ENCODE measurements at places on chromosomes 6 and 20. TPM values are rescaled to one million over a fixed set of nuclear protein-coding genes. Genes with fewer than 3 reads are reported as not detected.

Gene SPATS1
- not detected for total RNA-seq

Gene DAAM2
- total RNA-seq, result 0.04 TPM

Gene GLP1R
- not detected for total RNA-seq

Gene ENPP5
- not detected for total RNA-seq

Gene ADTRP
- total RNA-seq, result 0.19 TPM

Gene TCEA2
- total RNA-seq, result 45.4 TPM

Gene MLN
- total RNA-seq, result not detected

Gene SDC4
- total RNA-seq, result 103 TPM

Gene GDAP1L1
- total RNA-seq, result 0.07 TPM

Gene SLC12A5
- total RNA-seq, result 13.8 TPM

Gene BPIFB4
- not detected for total RNA-seq

Gene PROKR2
- total RNA-seq, result not detected

Gene PBOV1
- not detected for total RNA-seq

Gene TFAP2C
- 13.4 TPM for total RNA-seq

Gene BTNL2
- not detected for total RNA-seq

Gene ZNF322
- 4.7 TPM for total RNA-seq

Gene UST
- 3.9 TPM for total RNA-seq

Gene PRKN
- not detected for total RNA-seq

Gene ANKEF1
- total RNA-seq, result 6.0 TPM

All from A549 treated with Mapracorat at 1 μM for 4 hours (cell line).